ENCODE measurements at places on chromosomes 12 and 14.
A peak's percentile ranks its signal among the peaks of the same experiment; 100 is the strongest.

DNA sequence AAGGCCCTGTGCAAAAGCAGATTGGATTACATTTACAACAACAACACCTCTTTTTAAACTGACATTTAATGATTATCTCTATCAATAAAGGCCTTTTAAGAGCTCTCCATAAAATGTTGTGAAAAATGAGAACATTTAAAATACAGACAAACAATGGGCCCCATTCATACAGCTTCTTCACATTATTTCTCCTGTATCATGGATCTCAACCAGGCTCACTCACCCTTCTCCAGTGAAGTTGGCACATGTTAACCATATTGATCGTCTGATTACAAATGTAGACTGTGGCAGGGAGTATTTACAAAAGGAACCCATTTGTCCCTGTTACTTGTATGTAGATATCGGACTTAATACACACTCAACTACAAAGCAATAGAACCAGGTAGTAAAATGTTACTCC is 220.2 kb upstream of the BTG1 start:
- no peak for DNase-seq

DNA sequence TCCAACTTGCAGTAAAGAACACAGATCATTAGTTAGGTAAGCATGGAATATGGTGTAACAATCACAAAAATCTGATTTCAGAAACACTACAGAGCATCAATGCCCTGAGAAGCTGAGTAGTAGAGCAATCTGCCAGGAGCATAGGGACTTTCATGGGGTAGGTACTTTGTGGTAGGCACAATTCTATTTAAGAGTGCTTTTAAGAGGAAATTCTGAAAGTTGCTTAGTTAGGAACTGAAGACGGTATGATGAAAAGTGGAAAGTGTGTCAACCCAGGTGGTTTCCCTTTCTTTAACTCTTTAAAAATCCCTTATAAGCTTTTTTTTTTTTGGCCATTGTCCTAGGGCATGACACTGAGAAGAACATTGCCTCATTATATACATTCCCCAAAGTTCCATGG is 535.7 kb upstream of the FBXO33 start:
- DNase-seq = no peak

- no peak for DNase-seq
These were observed 63.7 kb downstream of the TRAF3 start for GRCh38 chr14:102840771-102841528.

GRCh38 chr12:12439636-12440035 is 82.8 kb downstream of the BORCS5 start:
- peak; percentile 98 for DNase-seq

DNA sequence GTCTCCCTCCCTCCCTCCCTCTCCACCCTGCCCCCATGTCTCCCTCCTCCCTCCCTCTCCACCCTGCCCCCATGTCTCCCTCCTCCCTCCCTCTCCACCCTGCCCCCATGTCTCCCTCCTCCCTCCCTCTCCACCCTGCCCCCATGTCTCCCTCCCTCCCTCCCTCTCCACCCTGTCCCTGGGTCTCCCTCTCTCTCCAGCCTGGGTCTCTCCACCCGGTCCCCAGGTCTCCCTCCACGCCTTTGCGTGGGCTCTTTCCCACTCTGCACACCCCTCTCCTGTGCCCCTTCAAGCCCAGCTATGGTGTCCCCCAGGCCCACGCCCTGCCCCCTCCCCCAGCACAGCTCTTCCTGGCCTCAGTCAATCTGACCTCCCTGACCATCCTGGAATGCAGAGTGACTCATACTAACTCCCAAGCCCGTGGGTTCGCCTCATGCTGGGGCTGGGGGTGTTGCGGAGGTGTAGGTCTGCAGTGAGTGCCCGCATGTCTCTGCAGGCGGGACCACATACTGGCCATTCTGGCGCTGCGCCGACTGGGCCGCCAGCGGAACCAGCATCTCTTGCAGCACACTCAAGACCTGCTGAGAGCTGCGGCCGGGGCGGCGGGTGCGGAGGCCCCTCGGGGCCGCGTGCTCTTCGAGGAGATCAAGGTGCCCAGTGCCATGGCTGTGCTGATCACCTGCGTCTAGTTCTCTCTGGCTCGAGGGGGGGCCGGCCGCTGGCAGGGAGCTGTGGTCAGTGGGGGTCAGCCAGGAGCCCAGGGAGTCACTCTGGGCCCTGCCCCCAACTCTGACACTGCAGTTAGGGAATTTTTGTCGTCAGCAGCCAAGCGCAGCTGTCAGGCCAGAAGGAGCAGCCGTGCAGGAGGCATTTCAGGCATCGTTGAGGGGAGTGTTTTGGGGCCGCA is 13.5 kb upstream of the TNFAIP2 start:
- peak; percentile 88 for DNase-seq

GRCh38 chr14:76687611-76688382 is 73.5 kb upstream of the VASH1 start:
- peak; percentile 4 for DNase-seq

DNA sequence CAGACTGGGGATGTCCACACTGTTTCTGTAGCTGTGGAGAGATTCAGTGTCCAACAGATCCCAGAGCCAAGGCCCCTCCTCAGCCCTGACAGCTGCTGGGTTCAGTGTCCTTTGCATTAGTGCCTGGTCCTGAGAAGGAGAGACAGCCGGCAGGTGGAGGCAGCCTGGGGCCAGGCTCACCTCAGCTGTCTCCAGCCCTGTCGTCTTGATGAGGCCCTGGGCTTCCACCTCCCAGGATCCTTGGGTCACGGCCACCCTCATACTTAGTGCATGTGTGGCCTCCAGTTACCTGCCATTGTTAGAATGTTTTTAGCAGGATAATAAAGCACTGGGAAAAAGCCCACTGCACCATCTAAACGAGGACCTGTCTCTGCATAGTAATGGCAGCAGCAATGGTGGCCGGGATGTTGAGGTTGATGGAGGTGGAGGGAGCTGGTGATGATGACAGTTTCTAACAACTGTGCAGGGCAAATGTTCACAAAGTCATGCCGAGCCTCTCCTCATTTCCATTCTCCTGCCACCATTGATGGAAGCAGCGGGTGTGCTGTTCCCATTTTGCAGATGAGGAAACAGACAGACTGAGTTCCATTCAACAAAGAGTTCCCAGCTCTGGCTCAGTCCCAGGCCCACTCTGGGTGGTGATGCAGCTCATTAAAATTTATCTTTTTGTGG is 17.7 kb downstream of the ASB2 start:
- DNase-seq = no peak

GRCh38 chr12:82326905-82327503 is 31.2 kb downstream of the CCDC59 start:
- peak; percentile 20 for DNase-seq
